Stimulated activated CD8-positive, alpha-beta memory T cell treated with anti-CD3 and anti-CD28 coated beads, Interleukin-2, amount 100 ng/mL, for 1 hour (primary cell): ENCODE measurements at places on chromosomes 11 and 22.

- DNase-seq: no peak
Observed at GRCh38 chr11:858053-858761, 15.6 kb downstream of the TSPAN4 start.

GRCh38 chr22:28962042-28962554, 78.7 kb downstream of the ZNRF3 start:
- DNase-seq: no peak

DNA sequence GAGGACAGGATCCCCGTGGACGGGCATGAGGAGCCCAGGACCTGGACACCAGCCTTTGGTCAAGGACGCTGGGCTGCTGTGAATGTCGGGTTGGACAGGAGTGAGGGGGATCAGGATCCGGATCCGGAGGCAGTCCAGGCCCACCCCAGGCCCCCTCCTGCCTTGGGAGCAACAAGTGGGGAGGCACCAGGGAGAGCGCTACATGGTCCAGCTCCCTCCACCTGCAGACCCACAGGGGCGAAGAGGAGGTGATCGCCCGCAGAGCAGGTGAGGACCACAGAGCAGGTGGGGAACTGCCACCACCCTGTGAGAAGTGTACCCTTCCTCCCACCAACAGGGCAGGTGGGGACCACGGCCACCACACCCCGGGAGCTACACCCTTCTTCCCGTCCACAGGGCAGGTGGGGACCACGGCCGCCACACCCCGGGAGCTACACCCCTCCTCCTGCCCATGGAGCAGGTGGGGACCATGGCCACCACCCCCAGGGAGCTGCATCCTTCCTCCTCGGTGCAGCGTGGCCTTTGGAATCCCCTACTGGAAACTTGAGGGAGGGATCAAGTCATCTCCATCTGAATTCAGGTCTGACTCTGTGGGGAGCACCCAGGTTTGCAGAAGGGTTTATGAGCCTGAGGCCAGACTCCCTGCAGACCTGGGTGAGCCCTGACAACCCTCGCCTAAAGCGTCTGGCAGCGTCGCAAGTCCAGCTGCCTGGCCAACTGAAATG, 141.0 kb downstream of the BRD1 start:
- no peak for DNase-seq

DNA sequence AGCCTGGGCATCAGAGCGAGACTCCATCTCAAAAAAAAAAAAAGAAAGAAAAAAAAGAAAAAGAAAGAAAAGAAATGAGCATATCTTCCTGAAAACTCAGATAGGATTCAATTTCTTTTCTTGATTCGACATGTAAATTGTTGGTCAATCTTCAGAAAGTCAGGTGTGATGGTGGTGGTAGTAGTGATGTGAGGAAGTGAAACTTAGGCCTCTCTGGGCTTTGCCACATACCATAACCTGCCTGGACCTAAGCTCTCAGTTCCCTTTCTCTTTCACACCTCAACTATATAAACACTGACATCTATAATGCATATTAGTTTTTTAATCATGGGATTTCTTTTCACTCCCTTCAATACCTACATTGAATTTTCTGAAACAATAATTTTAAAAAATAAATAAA, 98.0 kb upstream of the TBCEL start:
- DNase-seq: no peak

GRCh38 chr11:36631774-36632173, 33.7 kb upstream of the RAG2 start:
- no peak for DNase-seq

DNA sequence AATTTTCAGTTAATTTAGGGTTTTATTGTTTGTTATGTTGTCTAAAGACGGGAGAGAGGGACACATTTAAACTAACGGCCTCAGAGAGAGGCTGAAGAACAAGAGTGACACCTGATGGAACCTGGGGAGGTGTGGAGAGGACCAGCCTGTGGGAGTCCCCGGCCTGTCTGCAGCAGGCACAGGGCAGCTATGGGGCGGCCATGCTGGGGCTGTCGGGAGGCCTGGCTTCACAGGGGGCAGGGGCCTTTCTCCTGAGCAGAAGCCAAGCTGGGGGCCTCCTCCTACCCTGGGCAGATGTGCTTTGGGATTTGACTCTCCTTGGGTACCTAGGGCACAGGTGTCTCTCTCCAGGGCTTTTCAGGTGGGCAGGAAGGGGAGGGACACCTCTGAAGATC, 21.9 kb downstream of the RELT start:
- DNase-seq: no peak

- no peak for DNase-seq
Observed at GRCh38 chr22:46491946-46492345, 45.5 kb downstream of the CELSR1 start.
